AG09319 (cell line): ENCODE measurements at places on chromosomes 1 and 21.

- no peak for DNase-seq
Measured at GRCh38 chr1:35269201-35269988, 886 bp downstream of the ZMYM4 start.

GRCh38 chr1:221069986-221070385 is 190.7 kb downstream of the HLX start:
- DNase-seq = no peak

- DNase-seq = no peak
Measured at GRCh38 chr1:53330819-53331218, 2.9 kb upstream of the LRP8 start.

DNA sequence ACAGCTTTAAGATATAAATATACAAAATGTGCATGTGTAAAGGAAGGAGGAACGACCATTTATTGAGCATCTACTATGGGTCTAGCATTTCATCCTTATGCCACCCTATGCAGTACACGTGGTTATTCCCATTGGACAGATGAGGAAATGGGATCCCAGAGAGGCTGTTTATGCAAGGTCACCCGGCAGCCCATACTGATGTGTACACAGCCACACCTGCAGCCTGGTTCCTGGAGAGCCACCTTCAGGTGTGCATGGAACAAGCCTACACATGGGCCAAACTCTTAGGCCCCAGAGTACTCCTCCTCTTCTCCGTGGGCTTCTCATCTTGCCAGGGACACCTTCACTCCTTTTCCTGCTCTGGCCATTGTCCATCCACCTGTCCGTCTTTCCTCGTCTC is 108.8 kb downstream of the PAX7 start:
- no peak for DNase-seq

GRCh38 chr1:230186003-230186863 is 119.2 kb downstream of the GALNT2 start:
- peak; percentile 43 for DNase-seq

GRCh38 chr1:58895559-58896145 is 111.8 kb upstream of the JUN start:
- no peak for DNase-seq

GRCh38 chr1:181152892-181153633 is 64.6 kb downstream of the IER5 start:
- DNase-seq = no peak
